ENCODE measurements at places on chromosomes 2 and 18.

DNA sequence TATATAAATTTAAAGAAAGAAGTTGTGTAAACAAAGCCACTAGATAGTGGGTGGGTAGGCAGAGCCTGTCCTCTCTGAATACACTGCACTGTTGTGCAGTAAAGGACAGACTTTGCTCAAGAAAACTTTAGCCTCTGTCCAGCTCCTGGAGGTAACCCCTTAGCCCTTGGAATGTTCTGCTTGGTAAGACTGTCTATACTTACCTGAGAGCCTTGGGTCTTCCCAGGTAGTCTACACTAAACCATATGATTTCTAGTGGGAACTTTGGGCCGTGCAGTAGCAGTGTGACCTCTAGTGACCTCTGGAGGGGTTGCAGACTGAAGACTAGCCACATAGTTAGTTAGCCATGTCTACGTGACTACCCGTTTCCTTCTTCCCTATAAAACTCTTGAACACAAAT is 678.3 kb upstream of the NRXN1 start:
- DNase-seq: no peak

DNA sequence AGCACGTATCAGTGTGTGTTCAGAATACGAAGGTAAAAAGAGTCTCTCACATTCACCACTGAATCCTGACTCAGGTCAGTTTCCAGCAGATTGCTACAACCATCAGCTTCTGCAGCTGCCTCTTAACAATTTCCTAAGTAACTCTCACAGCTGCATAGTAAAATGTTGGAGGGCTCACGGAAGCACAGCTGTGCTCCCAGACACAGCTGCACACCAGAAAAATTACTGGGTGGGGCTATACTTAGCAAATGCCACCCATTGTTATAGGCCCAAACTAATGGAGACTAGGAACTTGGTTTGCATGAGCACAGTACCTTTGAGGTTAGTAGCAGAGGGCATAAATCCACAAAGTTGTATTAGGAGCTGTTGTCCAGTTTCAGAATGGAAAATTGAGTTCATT is 153.9 kb upstream of the ERBB4 start:
- no peak for DNase-seq

DNA sequence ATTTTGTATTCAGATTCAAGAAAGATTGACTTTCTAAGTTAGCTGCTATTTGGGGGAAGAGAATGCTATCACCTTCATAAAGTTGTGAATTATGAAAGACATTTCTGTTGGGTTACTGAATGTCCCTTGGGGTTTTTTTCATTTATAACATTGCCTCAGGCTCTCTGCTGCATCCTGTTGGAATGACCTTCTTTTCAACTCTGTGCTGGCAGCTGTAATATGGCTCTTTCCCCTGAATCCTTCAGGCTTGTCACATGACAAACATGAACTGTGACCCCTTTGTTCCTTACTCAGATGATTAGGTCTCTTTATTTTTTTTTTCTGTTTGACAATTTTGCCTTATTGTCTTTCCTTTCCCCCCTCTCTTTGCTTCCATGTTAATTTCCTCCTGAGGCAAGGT is 159.8 kb downstream of the TAF4B start:
- DNase-seq: peak; percentile 19

- DNase-seq: no peak
Measured at GRCh38 chr18:73577365-73577764, 570.3 kb downstream of the FBXO15 start.

GRCh38 chr2:3099145-3099859 is 278.3 kb downstream of the EIPR1 start:
- DNase-seq: no peak

GRCh38 chr2:29782549-29783458 is 138.6 kb downstream of the ALK start:
- DNase-seq: no peak

DNA sequence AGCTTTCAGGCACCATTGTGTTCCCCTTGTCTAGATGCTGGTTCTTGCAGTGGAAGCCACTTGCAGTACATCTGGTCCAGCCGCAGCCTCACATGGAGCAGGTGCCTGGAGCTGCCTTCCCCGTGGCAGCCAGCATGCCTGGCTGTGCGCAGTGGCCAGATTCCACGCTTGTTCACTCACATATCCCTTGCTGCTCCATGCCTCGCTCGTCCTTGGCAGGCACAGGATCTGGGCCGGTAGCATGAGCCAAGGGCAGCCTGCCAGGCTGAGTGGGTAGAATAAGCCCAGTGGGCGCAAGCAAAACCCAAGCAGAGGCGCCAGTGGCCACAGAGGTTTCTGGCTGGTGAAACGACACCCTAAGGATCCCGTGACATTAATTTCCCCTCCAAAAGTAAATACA is 20.6 kb downstream of the TMX3 start:
- DNase-seq: no peak

- DNase-seq: no peak
Measured at GRCh38 chr2:74514368-74515270, at the start of gene TLX2. Gene TLX2, plus strand, starts transcription at chr2:74514450. Its CDS starts 357 bp downstream, at chr2:74514807.

DNA sequence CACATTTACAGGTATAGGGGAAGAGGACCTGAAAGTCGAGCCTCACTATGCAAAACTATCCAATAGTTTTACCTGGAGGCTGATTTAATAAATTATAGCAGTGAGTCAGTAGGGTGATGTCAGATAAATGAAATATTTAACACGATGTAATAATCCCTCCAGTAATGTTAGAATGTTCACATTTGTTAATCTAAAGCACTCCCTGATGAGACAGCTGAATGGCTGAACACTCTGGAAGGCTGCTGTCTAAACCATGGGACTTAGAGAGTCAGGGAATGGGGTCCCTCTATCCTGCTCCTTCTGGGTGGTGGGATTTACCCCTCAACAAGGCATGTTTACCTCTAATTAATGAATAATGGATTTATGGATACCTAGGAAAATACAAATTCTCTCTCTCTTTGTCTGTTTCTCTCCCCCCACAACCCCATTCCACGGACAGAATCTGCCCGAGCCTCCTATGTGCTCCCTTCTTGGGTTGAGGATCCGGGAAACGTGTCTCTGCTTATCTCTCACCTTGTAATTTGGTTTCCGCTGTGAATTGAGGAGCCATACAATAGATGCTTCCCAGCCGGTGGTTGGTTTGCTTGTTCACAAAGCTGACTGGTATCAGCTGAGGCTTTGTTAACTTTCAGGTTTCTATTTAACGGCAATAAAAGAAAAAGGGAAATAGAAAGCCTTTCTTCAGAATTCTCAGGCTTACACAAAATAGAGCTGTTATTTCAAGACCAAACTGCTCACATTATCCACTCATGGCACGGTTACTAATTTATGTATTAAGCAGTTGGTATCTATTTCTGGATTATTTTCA is 25.9 kb downstream of the LRRC30 start:
- DNase-seq: no peak

- no peak for DNase-seq
Measured at GRCh38 chr2:52395912-52396311, 1364.0 kb upstream of the NRXN1 start.

DNA sequence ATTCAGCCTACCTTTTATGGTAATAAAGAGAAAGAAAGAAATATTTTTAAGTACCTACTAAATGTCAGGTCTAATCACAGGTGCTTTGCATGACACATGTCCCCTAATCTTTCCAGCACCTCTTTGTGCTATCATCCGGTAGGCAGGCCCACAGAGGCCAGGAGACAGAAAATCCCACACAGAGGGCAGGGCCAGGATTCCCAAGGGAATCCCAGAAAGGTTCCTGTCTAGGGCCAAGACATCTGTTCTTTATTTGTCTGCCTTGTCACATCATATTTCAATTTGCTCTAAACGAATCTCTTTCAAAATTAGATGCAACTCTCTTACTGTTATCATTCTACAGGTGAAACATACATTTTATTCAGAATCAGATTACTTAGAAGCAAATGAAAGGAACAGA is 676.1 kb upstream of the GYPC start:
- no peak for DNase-seq

- no peak for DNase-seq
Measured at GRCh38 chr2:30231996-30232800, 864 bp downstream of the LBH start.

DNA sequence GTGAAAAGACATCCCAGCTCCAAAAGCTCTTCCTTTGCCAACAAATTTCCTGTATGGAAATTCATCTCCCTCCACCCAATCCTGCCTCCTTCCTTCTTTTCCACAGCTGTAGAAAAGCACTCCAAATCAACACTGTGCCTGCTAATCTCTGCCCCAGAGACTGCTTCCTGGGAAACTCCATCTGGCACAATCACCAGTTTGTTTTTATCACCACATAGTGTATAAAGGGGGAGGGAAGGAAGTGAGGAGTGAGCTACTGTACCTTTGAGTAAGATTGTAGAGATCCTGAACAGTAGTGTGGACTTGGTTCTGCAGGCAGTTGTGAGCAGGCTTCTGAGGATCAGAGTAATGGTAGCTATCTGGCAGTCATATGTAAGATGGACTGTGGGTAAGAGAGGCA is 14.7 kb upstream of the FAM237A start:
- no peak for DNase-seq

- no peak for DNase-seq
Measured at GRCh38 chr2:98028101-98028561, 32.4 kb upstream of the TMEM131 start.

DNA sequence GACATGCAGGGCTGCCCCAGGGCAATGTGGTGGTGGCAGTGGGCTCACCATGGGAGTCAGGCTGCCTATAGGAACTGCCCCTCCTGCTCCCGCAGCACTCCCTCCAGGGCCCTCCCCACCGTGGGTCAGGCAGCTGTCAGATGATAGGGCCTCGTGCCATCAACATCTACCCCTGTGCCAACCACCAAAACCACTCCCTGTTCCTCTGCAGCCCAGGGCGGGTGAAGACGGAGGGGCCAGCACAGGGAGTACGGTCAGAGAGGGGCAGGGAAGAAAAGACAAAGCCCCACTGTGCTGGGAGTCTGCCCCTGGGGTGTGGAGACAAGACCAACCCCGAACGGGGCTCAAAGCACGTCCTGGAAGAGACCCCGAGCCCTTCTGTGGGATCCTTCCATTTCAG is 97.4 kb downstream of the TNS1 start:
- no peak for DNase-seq

DNA sequence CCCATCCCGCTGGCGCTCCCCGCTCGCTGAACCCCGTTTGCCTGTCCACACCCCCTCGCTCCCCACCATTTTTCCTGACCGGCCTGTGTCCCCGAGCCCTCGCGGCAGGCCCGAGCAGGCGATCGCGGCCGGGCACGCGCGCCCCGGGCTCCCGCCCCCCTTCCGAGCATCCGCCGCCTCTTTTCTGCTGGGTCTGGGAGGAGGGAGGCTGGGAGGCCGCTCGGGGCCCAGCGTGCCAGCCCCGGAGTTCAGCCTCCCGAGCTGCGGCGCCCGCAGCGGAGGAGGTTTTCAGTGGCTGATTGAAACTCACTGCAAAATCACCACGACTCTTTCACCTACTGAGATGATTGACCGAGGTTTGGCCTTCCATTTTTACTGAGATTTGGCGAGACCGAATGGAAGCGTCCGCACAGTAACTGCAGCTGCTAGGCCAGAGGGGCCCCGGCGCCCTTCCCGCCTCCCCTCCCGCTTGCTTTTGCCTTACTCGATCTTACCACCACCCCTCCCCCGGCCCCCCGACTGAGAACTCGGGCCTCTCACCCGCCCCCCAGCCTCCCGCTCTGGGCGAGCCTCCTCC is 4.8 kb downstream of the SOX11 start:
- no peak for DNase-seq

GRCh38 chr2:38098421-38099098 is 22.6 kb upstream of the CYP1B1 start:
- DNase-seq: no peak

DNA sequence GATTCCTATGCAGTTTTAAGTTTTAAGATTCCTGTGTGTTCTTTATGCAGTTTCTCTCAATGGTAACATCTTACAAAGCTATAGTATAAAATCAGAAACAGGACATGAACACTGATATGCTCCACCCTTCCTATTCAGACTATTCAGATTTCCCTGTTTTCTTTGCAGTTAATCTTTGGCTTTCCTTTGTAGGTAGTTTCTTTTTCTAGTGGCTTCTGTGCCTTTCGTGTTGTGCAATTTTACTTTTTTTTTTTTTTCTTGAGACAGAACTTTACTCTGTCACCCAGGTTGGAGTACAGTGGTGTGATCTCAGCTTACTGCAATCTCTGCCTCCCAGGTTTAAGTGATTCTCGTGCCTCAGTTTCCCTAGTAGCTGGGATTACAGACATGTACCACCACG is 94.9 kb upstream of the RNU4ATAC start:
- DNase-seq: no peak

DNA sequence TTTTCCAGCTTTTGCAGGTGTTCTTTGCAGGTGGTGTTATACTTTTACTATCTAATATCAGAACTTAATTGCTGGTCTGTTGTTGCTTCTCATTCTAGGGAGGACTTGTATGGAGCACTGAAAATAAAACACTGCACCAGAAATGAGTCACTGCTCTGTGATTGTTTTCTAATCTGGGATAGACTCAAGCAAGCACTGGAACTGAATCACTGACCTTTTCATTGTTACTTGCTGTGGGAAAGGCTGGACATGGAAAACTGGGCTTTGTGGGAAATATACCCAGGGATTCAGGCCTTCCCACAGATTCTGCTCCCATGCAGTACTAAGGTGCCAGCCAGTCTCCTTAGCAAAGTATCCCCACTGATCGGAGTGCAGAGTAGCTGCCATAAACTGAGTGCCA is 470.0 kb upstream of the GCFC2 start:
- DNase-seq: no peak

All from BJ (cell line).